ENCODE measurements at places on chromosomes 4 and X. TPM values are rescaled to one million over a fixed set of nuclear protein-coding genes. Genes with fewer than 3 reads are reported as not detected.

ARHGAP4 gene
- 128 TPM for total RNA-seq

RPS3A gene
- 1,686 TPM for total RNA-seq

IL15 gene
- 0.67 TPM for total RNA-seq

TCEAL7 gene
- total RNA-seq: not detected

SPP1 gene
- total RNA-seq: 1.0 TPM

ASMT gene
- not detected for total RNA-seq

NXF2B gene
- not detected for total RNA-seq

DTHD1 gene
- total RNA-seq: 1.0 TPM

CTSO gene
- total RNA-seq: 0.93 TPM

TBC1D8B gene
- total RNA-seq: 0.26 TPM

TMPRSS11B gene
- total RNA-seq: not detected

TRPC5OS gene
- total RNA-seq: not detected

RBPJ gene
- total RNA-seq: 472 TPM

PFKFB1 gene
- 0.93 TPM for total RNA-seq

PLK4 gene
- total RNA-seq: 41.2 TPM

PITX2 gene
- total RNA-seq: not detected

EFHC2 gene
- total RNA-seq: not detected

FGF16 gene
- total RNA-seq: not detected

NPNT gene
- 0.17 TPM for total RNA-seq

RAB9B gene
- 0.37 TPM for total RNA-seq

CFAP47 gene
- not detected for total RNA-seq

ARL9 gene
- 0.32 TPM for total RNA-seq

ETDB gene
- total RNA-seq: not detected

SLC38A5 gene
- 205 TPM for total RNA-seq
